ENCODE measurements at places on chromosomes 11 and 22.

GRCh38 chr11:60872961-60873524 is 5.7 kb downstream of the ZP1 start:
- DNase-seq, result no peak

GRCh38 chr11:12026331-12027211 is 18.1 kb upstream of the DKK3 start:
- no peak for DNase-seq

DNA sequence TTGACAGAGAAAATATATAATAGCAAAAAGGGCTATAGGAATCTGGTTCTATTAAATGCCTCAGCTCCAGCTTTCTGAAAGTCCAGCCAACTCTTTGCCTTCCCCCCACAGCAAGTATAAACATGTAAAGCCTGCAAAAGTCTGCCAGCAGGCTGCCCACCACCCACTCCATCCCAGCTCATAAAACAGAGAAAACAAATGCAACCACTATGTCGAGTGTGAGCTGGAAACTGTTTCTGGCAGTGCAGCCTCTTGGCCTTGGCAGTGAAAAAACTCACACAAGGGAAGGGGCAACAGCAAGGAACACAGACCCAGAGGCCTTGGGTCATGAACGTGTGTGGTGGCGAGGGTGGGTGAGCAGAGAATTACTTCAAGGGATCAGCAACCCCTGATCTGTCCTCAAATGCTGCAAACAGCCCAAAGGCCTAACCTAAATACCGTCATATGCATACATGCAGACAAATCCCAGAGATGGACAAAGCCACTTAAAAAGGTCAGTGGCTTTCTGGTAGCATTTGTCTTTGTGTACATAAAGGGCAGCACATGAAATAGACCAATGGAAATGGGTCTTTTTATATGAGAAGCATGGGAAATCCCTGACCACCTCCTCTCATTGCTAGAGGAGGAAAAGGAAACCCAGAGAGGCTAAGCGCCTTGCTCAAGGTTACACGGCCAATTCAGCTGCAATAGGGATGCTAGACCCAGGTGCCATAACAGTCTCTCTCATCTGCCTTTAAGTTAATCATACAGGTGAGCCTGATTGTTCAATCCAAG is 74.8 kb downstream of the NAT10 start:
- no peak for DNase-seq

GRCh38 chr11:128125723-128126122 is 461.6 kb downstream of the ETS1 start:
- DNase-seq, result no peak

- DNase-seq, result no peak
These were observed 42.4 kb upstream of the PPARA start for GRCh38 chr22:46107753-46108563.

DNA sequence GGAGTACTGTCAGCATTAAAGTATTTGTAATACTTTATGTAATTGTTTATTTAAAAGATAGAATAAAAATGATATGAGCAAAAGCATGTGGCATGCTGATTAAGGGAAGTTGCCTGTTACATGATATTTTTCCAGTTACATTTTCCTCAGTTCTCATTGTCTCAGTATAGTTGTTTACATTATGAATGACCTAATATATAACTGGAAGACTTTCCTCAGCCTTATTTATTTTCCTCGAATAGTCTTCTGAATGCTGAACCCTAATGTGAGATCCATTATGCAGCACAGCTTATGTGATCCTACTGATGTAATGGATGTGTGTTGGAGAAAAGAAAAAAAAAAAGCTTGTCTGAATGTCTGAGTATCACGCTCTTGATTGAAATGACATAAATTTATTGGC is 95.5 kb downstream of the LUZP2 start:
- DNase-seq, result no peak

GRCh38 chr22:22536916-22537315 is 16.8 kb upstream of the ZNF280A start:
- no peak for DNase-seq

GRCh38 chr11:10494636-10495463 is 39.8 kb downstream of the AMPD3 start:
- DNase-seq, result peak; percentile 40

GRCh38 chr22:50032941-50033601 is 20.5 kb upstream of the IL17REL start:
- DNase-seq, result no peak

- no peak for DNase-seq
These were observed 32.3 kb downstream of the ACO2 start for GRCh38 chr22:41501209-41501608.

GRCh38 chr11:94000659-94001058 is 20.5 kb upstream of the HEPHL1 start:
- DNase-seq, result no peak

DNA sequence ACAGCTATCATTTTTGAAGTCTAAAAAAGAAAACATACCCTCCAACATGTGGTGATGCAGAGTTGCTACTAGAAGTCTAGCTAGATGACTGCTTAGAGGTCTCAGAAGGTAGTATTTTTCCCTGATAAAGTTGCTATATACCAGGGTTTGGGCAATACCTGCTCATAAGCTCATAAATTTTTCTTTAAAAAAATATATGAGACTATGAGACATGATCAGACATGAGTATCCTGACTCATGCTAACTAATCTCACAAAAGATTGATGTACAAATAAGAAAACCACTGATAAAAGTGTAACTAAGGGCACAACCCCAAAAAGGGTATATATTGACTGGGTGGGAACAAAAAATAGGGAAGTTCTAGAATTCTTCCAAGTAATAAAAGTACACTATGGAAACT is 740.9 kb downstream of the METTL15 start:
- no peak for DNase-seq

DNA sequence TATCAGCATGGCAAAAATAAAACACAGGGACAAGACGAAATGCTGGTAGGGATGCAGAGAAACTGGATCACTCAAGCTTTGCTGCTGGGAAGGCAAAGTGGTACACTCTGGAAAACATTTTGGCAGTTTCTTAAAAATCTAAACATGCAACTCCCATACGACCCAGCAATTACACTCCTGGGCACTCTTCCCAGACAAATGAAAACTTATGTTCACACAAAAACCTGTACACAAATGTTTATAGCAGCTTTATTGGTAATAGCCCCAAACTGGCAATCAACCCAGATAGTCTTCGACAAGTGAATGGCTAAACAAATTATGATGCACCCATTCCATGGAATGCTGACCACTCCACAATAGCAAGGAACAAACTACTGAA is 35.8 kb upstream of the PRR5 start:
- DNase-seq, result no peak

- DNase-seq, result no peak
These were observed 463.1 kb upstream of the FAT3 start for GRCh38 chr11:91761406-91762025.

- DNase-seq, result no peak
These were observed 333.9 kb downstream of the CADM1 start for GRCh38 chr11:115170133-115170815.

DNA sequence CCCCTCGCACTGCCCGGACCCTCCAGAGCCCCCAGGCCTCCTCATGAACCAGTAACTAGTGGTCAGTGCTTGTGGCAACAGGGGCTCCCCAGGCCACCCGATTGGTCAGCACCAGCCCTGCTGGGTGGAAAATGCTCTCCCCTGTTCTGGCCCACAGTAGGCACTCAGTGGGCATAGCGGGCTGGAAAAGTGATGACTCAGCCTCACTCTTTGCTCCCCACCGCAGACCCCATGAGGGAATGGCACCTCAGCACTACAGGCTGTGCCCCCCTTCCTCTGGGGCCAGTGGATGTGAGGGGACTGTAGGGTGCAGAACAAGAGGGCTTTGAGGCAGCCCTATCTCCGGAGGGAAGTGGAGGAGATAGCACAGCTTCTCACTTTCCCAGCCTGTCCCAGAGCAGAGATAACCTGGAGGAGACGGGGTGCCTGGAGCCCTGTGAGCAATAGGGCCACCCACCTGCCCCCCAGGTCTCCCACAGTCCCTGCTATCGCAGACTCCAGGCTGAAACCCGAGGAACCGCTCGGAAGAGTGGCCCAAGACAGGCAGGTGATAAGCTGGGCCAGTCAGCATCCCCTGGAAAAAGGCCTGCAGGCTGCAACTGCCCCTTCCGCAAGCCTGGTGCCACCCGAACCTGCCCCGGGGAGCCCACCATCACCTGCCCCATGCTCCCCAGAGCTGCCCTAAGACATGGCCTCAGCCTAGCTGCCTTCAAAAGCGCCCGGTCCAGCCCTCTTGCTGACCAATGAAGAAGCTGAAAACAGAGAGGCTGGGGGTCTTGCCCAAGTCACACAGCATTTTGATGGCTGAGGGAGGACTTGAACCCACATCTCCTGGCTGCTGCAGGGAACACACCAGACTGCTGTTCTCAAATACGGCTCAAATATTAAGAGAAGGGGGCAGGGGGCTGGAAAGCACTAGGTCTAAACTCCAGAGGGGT is 29.4 kb upstream of the PDGFB start:
- no peak for DNase-seq

GRCh38 chr22:32211011-32211410 is 6.1 kb upstream of the RFPL2 start:
- DNase-seq, result no peak

GRCh38 chr11:94583866-94584500 is 16.8 kb downstream of the PIWIL4 start:
- DNase-seq, result no peak

GRCh38 chr11:11477695-11478420 is 124.8 kb upstream of the CSNK2A3 start:
- no peak for DNase-seq
